ENCODE measurements at places on chromosomes 16 and 17.

DNA sequence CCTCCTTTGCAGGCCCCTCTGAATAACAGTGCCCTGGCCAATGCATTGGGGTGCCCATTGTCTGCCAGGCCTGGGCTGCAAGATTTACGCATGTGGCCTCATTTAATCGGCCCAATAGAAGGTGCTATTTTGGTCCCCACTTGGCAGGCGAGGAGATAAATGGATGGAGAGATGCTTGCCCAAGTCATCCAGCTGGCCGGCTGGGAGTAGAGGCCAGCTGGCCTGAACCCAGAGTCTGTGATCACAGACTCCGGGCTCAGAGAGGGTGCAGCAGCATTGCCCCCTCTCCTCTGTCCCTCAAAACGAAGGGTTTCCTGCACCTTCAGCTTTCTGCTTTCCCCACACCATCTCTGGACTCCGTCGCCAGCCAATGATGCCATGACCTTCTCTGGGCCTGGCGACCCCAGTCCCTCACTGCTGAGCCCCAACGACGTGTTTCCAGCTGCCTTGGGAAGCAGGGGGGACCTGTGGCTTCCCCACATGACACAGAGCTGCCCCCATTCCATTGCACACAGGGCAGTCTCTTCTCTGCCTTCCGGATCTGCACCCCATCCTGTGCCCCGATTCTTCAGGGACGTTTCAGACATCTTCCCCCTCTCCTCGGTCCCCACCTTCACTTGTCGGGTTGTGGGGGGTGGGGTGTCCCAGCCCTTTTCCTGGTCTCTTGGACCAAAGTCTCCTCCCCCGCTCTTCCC is 3.5 kb upstream of the ADGRG1 start:
- no peak for DNase-seq

DNA sequence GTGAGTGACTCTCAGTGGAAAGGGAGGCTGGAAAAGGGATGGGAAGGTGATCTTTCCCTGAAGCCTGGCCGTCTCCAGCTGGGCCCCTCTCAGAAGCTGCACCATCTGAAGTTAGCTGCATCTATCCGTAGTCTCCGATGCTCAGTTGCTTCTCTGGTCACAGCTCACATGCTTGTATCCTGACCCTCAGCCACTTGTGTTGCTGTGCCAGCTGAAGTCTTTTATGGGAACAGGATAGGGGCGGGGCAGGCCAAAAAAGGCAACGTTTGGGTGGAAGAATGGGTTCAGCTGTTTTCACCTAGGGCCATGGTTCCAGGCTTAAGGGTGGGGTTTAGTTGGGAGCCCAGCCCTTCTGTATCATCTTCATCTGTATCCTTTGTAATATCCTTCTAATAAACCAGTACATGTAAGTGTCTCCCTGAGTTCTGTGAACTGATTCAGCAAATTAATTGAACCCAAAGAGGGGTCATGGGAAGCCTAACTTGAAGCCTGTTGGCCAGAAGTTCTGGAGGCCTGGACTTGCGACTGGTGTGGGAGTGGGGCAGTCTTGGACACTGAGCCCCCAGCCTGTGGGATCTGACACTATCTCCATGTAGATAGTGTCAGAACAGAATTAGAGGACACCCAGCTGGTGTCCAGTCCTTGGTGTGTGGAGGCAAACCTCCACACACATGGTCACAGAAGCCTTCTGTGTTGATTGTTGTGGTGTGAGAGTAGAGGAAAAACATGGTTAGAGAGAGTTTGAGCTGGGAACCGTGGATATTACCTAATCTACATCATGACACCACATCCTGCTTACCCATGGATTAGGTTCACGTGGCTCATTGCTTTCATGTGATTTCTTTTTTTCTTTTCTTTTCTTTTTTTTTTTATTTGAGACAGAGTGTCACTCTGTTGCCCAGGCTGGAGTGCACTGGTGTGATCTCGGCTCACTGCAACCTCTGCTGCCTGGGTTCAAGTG is 49.3 kb upstream of the FBXO47 start:
- no peak for DNase-seq

DNA sequence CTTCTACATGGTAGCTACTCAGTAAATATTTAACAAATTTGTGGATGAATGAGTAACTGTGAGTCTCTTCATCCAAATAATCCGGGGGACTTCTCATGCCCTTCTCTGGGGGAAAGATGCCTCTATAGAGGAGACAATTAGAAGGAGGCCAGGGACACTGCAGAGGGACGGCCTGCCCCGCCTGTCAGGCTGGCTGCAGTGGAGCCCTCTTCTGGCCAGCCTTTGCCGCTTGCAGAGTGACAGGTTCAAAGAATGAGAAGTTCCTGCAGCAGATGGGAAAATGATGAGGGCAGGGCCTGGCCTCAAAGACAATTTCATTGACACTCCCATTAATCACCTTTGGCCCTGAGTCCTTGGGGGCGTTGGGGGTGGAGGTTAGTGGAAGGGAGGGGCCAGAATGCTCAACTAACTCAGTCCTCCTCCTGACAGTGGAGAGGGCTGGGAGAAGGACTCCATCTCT is 339.0 kb downstream of the MAF start:
- DNase-seq = peak; percentile 27

- DNase-seq = peak; percentile 67
These were observed 6.7 kb upstream of the SLC25A39 start for GRCh38 chr17:44331249-44331760.

DNA sequence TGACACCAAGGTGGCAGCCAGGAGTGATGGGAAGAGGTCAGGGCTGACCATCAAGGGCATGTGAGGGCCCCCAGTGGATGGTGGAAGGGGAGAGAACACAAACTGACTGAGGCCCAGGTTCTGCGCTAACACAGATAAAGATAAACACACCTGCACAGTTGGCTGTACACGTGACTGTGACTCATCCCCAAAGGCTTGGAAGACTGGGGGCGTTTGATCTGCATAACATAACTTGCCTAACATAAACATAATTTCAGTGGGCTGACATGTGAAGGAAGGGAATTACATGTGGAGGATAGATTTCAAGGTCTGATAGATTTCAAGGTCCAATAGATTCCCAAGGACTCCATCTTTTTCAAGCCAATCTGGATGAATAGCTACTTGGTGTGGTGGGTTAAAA is 100.9 kb upstream of the TNRC6C start:
- DNase-seq = no peak

GRCh38 chr16:75506574-75506973 is 11.3 kb upstream of the CHST6 start:
- no peak for DNase-seq

- DNase-seq = no peak
These were observed 7.1 kb downstream of the P2RX5 start for GRCh38 chr17:3688852-3689261.

GRCh38 chr17:71900621-71901229 is 220.1 kb upstream of the SOX9 start:
- DNase-seq = no peak

DNA sequence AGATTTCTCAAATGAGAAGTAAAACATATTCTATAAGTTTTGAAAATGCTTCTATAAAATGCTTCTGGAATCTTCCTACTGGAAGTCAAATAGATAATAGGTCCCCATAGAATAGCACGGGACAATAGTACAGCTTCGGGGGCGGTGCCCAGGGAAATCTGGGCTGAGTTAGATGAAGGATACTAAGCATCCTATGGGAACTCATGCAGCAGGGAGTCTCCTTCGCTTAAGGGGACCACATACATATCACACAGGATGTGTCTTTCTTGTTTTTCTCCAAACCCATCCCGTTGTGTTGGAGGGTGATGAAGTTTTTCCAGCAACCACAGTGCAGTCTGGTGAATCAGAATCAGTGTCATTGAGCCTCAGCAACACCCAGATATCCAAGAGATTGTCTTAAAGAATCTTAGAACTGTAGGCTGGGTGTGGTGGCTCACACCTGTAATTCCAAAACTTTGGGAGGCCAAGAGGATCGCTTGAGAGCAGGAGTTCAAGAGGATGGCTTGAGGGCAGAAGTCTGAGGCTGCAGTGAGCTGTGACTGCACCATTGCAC is 84.2 kb downstream of the PITPNC1 start:
- DNase-seq = no peak

- DNase-seq = peak; percentile 51
These were observed 215.2 kb downstream of the NTN1 start for GRCh38 chr17:9236286-9237052.

GRCh38 chr16:56257239-56257638 is 66.0 kb downstream of the GNAO1 start:
- DNase-seq = peak; percentile 55

DNA sequence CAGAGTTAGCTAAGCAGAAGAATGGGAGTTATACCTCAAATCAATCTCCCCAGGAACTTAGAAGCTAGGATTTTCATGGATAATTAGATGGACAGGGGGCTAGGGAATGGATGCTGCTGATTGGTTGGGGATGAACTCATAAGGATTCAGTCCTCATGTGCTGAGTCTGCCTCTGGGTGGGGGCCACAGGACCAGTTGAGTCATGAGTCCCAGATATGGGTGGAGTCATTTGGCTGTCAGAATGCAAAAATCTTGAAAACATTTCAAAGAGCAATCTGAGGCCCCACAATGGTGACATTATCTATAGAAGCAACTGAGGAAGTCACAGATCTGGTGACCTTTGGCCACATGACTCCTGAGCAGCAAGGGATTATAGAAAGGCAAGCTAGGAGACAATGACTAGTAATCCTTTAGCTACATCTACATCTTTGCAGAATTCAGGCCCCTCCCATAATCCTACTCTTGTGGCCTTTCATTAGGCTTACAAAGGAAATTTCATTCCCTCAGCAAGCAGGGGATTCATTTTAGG is 82.6 kb upstream of the CCL2 start:
- no peak for DNase-seq

DNA sequence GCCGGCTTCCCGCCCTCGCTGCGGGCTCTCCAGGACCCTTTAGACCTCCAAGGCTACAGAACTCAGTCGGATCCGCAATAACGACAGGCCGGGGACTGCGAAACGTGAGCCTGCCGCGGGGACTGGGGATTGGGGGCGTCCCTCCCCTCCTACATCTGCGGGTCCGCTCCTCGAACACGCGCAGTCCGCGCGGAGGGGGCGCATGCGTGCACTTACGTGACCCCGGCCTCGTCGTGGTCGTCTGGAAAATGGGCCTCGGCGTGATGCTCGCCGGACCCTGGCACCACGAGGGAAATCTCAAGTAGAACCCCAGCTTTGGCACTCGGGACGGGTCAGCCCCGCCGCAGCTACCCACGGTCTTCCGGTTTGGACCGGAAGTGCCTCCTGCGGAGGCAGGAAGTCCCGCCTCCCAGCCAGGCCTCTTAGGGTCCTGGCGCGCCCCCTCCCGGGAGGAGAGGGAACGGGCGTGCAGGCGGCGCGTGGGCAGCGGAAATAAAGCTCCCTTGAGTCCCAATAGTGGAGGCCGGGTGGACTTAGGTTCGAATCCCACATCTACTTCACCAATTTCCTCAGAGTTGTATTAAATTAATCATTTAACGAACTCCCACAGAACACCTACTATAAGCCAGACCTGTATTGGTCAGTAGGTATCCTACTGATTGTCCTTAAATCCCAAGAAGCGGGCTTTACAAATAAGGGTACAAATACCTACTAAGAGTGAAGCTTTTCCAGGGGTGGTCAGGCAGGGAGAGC is at the start of gene TAF1C:
TSS of gene TAF1C (minus strand) at position 373 of the 753 bp plus-strand sequence. CDS start 2,069 bp downstream, outside the sequence.
- DNase-seq = peak; percentile 93

- no peak for DNase-seq
These were observed 18.6 kb downstream of the ST6GALNAC2 start for GRCh38 chr17:76566988-76567431.

GRCh38 chr17:63446753-63447470 is 806 bp upstream of the CYB561 start:
- DNase-seq = peak; percentile 61

GRCh38 chr17:19263641-19264051 is 26.5 kb downstream of the EPN2 start:
- no peak for DNase-seq

- DNase-seq = no peak
These were observed 2.8 kb downstream of the SNRNP25 start for GRCh38 chr16:56231-56927.

- no peak for DNase-seq
These were observed 1.3 kb upstream of the CDH3 start for GRCh38 chr16:68643847-68644246.

DNA sequence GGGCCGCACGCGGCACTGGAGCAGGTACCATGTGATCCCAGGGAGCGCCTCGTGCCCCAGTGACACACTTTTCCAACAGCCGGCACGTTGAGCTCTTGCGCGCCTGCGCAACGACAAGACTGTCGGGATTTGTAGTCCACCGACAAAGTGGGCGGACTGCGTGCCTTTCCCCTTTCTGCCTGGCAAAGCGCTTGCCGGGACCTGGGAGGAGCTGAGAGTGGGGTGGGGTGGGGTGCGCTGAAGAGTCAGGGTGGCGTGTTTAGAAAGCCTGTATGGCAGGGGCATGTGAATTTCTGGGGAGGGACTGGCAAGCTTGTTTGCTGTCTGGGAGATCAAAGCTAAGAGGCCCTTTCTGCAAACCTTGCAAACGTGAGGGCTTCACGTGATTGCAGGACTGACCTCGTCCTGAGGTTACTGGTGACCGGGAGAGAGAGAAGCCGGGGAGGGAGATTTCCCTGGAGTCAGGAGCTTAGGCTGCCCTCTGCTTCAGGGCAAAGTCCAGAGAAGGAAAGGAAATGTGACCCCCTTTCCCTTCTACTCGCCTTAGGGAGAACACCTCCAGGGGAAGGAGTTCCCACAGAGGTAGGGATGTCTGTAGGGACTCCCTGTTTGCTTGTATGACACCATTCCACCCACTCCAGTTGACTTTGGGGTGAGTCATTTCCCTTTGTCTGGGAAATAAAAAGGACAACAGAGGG is 429 bp upstream of the NR1D1 start:
- DNase-seq = peak; percentile 94

GRCh38 chr17:62657690-62658089 is 30.2 kb downstream of the MRC2 start:
- no peak for DNase-seq

GRCh38 chr17:1486802-1487695 is 5.4 kb downstream of the MYO1C start:
- DNase-seq = peak; percentile 87

DNA sequence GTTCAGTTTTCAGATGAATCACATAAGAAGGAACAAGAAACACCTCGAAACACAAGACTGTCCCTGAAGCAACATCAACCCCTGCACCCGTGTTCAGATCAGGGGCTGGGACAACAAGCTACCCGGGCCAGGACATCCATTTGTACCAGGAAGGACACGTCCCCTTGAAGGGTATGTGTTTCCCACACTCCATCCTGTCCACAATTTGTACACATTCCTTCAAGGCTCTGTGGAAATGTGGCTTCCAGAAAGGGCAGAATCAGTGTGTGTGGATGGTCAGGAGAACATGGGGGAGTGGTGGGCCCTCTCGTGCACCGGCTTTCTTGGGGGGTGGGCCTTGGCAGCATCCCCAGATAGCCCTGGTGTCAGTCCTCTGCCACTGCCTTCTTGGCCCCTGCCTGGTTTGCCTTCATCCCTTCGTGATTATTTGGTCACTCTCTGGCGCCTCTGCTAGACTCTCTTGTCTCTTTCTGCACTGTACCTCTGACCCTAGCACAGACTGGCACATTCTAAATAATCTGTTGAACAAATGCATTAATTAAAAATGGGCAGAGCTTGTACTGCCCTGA is 10.3 kb downstream of the KIFC3 start:
- peak; percentile 39 for DNase-seq

- DNase-seq = no peak
These were observed 88.8 kb downstream of the MRM1 start for GRCh38 chr17:36690190-36690589.

GRCh38 chr17:37489197-37490001 is at the start of gene DUSP14:
TSS of gene DUSP14 (plus strand) at chr17:37489891. CDS start at chr17:37512273, 22,382 bp downstream.
- peak; percentile 89 for DNase-seq

- no peak for DNase-seq
These were observed 8.0 kb downstream of the TLCD3A start for GRCh38 chr17:740240-741017.

All from right hindlimb (tissue), 1 donor.